ENCODE measurements at places on chromosomes 6 and 20.
A peak's percentile ranks its signal among the peaks of the same experiment; 100 is the strongest.

- no peak for DNase-seq
Observed at GRCh38 chr6:73234733-73235132, 9.4 kb upstream of the KHDC1L start.

DNA sequence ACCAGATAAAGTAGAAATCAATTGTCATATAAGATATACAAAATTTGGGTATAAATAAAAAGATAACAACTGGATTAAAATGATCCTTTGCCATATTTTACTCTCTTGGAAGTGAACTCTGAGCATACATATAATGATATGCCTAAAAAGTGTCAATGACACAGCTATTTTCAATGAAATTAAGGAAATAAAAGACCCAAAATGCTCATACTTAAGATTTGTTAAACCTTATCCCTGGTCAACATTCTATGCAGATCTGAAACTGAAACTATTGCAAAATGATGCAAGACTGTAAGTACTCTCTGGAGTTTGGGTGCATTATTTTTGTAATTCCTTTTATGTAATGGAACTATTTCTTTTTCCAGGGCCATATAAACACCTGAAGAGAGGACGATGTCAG, 119.0 kb upstream of the SGK1 start:
- DNase-seq = no peak

DNA sequence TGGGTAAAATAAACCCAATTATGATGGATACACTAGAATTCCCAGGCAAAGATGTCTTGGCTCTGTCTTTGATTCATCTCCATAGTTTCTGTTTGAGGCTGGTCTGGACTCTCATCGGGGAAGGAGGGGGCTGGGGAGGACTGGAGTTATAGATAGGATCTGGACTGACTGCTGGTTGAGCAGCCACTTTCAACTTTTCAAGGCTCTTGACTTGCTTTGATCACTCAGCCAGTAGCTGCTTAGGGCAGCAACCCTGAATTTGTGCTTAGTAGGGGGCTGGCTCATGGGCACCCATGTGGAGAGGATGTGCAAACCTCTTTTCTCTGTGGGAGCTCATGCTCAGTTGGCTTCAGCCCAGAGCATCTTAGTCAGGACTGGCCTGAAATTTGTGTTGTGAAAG, 114.0 kb upstream of the NEDD9 start:
- DNase-seq = no peak

- DNase-seq = no peak
Observed at GRCh38 chr6:30776390-30777154, 32.2 kb upstream of the IER3 start.

DNA sequence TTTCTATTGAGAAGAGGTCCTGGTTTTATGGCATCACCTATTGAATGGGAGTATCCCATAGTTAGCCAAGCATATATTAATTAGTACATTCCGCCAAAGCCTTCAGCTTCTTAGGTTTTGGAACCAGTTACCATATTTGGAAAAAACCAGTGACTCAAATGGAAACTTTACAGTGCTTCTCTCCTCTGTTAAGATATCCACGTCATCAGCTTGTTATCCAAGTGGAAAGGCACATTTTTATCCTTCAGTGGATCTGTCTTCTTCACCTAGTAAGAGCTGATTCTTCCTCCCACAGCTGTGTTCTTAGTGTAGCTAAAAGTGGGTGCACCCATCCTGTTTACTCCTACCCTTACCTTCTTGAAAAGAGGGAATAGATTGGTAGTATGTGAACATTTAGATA, 34.5 kb downstream of the TPD52L1 start:
- no peak for DNase-seq

DNA sequence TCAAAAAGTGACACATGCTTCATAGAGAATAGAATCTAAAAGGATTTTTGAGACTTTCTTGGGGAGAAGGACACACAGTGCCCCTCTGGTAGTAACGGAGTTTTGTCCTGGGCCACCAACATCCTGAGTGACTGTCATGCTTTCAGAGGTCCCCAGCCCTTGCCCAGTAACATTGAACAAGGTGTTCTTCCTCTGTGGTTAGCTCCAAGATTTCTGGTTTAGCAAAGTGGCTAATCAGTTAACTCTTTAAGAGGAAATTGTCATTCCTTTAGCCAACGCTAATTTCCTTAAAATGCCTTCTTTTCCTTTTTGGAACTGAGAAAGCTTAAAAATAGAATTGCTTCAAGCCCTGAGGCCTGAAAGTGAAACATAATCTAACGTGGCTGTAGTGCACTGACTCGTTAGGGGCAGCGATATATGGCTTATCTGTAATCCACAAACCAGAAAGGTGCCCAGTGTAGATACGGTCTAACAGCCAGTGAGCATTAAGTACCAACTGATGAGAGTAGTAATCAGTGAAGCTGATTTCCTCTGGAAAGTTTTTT, 7.8 kb downstream of the E2F3 start:
- DNase-seq = no peak

DNA sequence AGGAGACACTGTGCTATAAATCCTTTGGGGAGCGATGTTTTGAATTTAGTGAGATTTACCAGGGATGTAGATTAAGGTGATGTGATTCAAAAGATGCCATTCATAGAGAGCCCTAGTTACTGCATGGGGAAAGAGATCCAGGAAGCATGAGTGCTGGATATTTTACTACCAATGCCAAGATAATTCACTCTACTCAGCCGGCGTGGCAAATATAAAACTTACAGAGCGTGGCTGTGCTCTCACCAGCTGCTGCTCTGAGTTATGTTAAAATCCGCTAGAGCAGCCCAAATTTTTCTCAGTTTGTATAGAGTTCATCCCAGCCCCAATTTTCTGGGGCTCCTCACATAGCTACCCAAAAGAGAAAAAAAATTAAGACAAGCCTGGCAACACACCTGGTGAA, 48.6 kb downstream of the BFSP1 start:
- DNase-seq = no peak

GRCh38 chr6:110366256-110366655, 8.1 kb upstream of the METTL24 start:
- DNase-seq = no peak

DNA sequence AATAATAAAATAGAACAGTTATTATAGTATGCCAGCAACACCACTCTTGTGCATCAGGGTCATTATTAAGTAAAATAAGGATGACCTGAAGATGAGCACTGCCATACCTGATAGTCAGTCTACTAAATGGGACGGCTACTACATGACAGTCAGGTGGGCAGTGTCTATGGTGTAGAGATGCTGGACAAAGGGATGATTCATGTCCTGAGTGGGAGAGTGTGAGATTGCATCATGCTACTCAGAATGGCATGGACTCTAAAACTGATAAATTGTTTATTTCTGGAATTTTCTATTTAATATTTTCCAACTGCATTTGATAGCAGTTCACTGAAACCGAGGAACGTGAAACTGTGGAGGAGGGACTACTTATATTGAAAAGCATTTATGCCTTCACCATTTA, 38.8 kb downstream of the SNX9 start:
- DNase-seq = no peak

DNA sequence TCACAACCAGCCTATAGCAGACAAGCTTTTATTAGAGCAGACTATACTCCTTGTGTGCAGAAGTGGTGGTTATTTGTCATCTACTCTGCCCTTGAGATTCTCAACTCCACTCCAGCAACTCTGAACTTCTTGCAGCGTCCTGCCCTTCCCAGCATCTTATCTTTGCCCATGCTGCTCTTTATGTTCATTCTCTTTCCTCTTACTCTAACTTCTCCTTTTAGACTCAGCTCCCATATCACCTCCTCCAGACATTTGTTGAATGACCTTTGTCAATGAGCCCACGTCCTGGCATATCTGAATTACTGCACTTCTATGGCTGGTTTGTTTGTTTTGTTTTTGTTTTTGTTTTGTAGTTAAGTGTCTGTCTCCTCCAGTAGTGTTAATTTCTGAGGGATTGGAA, 81.2 kb downstream of the KCNQ5 start:
- no peak for DNase-seq

- no peak for DNase-seq
Observed at GRCh38 chr6:68651011-68651985, 16.2 kb downstream of the ADGRB3 start.

DNA sequence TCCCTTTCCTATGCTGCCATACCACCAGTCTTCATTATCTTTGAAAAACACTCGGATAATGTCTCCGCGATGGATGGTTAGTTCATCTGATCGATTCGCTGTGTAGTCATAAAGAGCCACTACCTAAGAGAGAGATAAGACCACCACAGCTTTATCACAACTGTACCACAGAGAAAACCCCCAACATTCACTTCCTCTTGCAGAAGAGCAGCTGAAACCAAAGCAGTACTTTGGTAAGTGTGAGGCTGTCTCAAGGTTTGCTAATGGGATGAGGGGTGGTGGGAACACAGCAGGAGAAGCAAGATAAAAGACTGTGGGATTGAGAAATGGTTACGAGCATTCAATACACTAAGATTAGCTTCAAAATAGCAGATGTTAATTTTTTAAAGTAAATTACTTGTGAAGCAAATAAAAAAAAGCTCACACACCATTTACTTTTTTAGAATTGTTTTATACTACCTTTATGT, 142.1 kb downstream of the MYB start:
- no peak for DNase-seq

DNA sequence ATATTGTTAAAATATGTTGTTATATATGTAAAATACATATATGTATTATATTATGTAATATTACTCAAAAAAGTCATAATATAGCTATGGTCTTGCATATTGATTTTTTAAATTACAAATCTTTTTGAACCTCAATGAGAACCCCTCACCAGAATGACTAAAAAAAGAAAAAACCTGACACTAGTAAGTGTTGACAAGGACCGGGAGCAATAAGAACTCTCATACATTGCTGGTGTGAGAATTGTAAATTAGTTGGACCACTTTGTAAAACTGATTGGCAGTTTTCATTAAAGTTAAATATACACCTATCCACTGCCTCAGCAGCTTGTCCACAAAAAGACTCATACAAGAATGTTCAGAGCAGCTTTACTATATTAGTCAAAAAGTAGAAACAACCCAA, 280.0 kb downstream of the BMP7 start:
- no peak for DNase-seq

DNA sequence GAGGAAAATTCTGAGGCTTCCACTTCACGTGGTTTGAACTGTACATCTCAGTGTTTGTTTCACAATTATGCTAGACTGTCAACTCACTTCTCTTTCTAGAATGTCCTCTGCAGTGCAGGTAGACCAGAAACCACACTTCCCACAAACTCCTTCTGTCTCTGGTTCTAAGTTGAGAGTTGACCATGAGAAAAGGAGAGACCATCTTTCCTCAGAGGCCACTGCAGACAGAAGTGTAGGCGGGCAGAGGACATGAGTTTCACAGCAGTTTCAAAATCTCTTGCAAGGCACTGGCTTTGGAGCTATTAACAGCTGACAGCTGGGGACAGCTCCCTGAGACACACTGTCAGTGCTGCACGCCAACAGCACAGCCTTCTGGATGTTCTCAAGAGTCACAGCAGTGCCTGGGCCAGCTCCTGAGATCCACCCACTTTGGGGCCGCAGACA, 55.4 kb upstream of the MOXD1 start:
- no peak for DNase-seq

GRCh38 chr6:156729248-156729647, 47.9 kb upstream of the ARID1B start:
- no peak for DNase-seq

DNA sequence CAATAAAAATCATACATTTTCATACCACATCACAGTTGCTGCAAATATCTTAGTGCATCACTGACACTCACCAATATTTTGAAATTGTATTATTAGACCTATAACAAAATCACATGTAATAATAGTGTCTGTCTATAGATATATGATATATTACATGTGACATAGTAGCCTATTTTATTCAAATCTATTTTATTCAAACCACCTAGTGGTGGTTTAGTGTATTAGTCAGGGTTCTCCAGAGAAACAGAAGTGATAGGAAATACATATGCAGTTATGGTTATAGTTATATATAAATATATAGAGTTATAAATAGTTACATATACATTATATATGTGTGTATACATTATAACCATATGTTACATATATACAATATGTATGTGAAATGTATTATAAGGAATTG, 366.5 kb upstream of the ARID1B start:
- no peak for DNase-seq

GRCh38 chr20:8933381-8933807, 135.5 kb upstream of the PLCB4 start:
- DNase-seq = no peak

- no peak for DNase-seq
Observed at GRCh38 chr6:160146454-160147145, 25.0 kb downstream of the SLC22A1 start.

GRCh38 chr20:14866841-14867514, 529.6 kb upstream of the FLRT3 start:
- no peak for DNase-seq

GRCh38 chr6:145009711-145010110, 724.6 kb downstream of the UTRN start:
- DNase-seq = no peak

GRCh38 chr6:11288065-11288464, 55.6 kb upstream of the NEDD9 start:
- DNase-seq = no peak

GRCh38 chr6:290111-290922, 2.0 kb upstream of the DUSP22 start:
- no peak for DNase-seq

GRCh38 chr20:4949833-4950178, 51.5 kb downstream of the SLC23A2 start:
- DNase-seq = peak; percentile 55

DNA sequence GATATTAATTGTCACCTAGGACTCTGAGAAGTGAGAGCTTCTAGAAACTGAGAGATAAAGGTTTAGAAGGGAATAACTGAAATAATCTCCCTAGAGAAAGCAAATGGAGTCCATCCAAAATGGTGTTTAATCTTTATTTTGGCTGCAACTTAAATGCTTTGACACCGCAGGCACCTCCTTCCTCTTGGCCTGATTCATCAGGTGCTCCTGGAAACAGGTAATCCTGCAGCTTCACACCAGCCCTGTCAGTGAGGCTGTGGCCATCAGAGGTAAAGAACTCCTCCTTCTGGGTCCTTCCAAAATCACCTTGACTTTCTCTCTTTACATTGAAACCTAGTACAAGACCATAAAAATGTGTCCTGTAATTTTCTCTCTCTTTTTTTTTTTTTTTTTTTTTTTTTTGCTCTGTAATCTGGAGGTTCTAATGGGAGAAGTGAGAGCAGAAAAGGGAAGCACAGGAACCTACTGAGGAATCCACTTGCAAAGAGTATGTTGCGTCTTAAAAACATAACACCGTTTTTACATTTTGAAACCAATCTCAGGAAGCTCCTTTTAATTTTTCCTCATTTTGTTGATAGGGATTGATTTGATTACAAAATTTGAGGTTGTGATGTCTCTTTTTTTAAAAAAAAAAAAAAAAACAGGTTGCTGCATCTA, 124.2 kb downstream of the LRRC1 start:
- DNase-seq = no peak

DNA sequence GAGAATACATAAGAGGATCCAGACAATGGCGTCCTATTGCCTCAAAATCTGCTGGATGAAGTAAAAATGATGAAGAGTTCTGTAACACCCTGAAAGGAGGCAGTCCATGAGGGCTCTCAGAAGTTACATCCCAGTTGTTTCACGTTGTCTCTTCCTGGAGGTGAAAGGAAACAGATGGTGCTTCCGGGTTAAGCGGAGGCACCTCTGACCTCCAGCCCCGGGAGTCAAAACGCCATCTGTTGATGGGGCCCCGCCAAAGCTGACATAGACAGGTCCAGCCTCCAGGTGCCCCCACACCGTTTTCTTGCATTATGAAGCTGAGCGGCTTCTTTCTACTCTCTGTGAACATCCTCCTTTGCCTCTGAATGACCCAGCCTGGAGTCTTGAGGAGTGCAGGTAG, 9.5 kb downstream of the SEMG2 start:
- DNase-seq = no peak
